ENCODE measurements at places on chromosomes 7 and 10.

GRCh38 chr7:48041653-48041970, 6.3 kb downstream of the C7orf57 start:
- no peak for DNase-seq

DNA sequence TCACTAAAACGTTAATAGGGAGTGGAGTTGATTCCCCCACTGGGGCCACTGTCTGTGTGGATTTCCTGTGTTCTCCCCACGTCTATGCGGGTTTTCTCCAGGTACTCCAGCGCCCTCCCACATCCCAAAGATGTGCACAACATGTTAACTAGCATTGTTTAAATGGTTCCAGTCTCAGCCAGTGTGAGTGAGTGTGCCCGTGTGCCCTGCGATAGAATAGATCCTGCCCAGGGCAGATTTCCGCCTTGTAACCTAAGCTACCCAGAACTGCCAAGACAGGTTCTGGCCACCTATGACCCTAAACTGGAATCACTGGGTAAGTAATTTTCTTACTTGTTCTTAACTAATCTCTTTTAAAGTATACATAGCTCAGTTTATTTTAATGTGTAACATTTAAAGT, 58.5 kb downstream of the CCDC6 start:
- DNase-seq, result no peak

DNA sequence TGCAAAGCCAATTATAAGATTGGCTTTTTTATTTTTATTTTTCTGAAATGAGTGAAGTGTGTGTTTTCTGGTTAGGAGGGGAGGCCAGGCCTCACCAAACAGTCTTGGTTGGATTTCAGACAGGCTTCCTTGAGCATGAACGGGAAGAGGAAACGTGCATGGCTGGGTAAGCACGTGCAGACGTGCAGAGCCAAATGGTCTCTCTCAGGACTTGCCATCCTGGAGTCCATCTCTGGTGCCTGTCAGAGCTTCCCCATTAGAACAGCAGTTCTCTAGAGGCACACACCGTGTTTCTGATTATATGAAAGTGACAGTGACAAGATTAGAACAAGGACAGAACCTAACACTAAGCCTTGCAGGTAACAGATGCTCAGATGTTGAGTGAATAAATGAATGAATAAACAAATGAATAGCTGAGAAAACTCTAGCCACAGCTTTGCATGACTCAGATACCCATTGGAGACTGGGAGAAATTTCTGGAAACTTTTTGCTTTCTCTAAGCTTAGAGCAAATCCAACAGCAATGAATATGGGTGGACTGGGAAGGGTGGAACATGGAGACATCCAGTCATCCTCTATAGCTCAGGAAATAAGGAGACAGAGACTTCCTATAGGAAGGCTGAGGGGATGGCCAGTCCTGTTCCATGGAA, 11.8 kb upstream of the CALD1 start:
- no peak for DNase-seq

DNA sequence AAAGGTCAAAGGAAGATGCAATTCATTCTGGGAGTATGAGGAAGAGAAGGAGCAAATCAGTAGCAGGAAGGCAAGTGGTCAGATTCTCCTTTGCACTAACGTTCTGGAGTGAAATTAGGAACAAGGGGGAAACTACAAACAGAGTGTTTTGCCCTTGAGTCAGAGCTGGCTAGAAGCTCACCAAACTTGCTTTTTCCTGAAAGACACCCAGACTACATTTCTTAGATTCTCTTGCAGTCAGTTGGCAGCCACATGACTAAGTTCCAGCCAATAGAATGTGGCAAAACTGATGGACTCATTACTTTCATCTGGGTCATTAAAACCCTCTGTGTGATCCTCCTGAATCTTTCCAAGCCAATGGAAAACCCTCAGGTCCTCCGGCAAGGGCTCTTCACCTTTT, 18.6 kb upstream of the DLX5 start:
- no peak for DNase-seq

DNA sequence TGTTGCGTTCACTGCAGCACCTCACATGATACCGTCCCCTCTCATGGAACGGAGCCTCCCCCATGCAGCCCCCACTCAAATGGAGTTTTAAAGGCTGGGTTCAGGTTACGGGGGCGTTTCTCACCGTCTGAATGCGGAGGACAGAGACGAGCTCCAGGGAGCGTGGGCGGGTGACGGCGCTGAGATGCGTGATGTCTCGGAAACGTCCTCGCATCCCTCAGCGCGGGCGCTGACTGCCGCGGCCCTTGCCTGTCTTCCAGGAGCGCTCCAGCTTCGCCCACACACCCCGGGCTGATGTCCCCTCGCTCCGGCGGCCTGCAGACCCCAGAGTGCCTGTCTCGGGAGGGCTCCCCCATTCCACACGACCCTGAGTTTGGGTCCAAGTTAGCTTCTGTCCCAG, 16.6 kb upstream of the AP5Z1 start:
- DNase-seq, result no peak

GRCh38 chr7:114478384-114478783, 63.8 kb downstream of the FOXP2 start:
- no peak for DNase-seq

Measured in stimulated activated CD4-positive, alpha-beta T cell treated with anti-CD3 and anti-CD28 coated beads, Interleukin-1b, Interleukin-23, amount 100 ng/mL, for 24 hours (primary cell).